ENCODE measurements at places on chromosomes 4 and X. TPM values are rescaled to one million over a fixed set of nuclear protein-coding genes. Genes with fewer than 3 reads are reported as not detected.

PIGA gene
- 6.3 TPM for polyA plus RNA-seq

SLBP gene
- 41.0 TPM for polyA plus RNA-seq

TAF7L gene
- polyA plus RNA-seq, result 0.13 TPM

ITM2A gene
- 104 TPM for polyA plus RNA-seq

F8A3 gene
- polyA plus RNA-seq, result 6.4 TPM

TMPRSS11A gene
- not detected for polyA plus RNA-seq

ARHGAP4 gene
- polyA plus RNA-seq, result 28.4 TPM

PLRG1 gene
- polyA plus RNA-seq, result 43.1 TPM

ADH7 gene
- polyA plus RNA-seq, result not detected

OCRL gene
- polyA plus RNA-seq, result 25.7 TPM

SLC2A9 gene
- 7.6 TPM for polyA plus RNA-seq

OTUD6A gene
- polyA plus RNA-seq, result not detected

MBTPS2 gene
- polyA plus RNA-seq, result 10.5 TPM

CPZ gene
- polyA plus RNA-seq, result 54.1 TPM

JADE3 gene
- 5.8 TPM for polyA plus RNA-seq

STIM2 gene
- polyA plus RNA-seq, result 14.9 TPM

MAOB gene
- polyA plus RNA-seq, result 60.3 TPM

DMD gene
- polyA plus RNA-seq, result 48.8 TPM

TMPRSS11D gene
- not detected for polyA plus RNA-seq

TFDP3 gene
- polyA plus RNA-seq, result not detected

TGIF2LX gene
- not detected for polyA plus RNA-seq

EDA2R gene
- polyA plus RNA-seq, result 0.35 TPM

RLIM gene
- 8.4 TPM for polyA plus RNA-seq

MAGEA10 gene
- not detected for polyA plus RNA-seq

VMA21 gene
- 7.2 TPM for polyA plus RNA-seq

SLC49A3 gene
- 7.9 TPM for polyA plus RNA-seq

ADRA2C gene
- 5.8 TPM for polyA plus RNA-seq

LETM1 gene
- 15.6 TPM for polyA plus RNA-seq

UGT2B10 gene
- polyA plus RNA-seq, result 0.09 TPM

HS3ST1 gene
- polyA plus RNA-seq, result 15.8 TPM

CCDC110 gene
- 2.0 TPM for polyA plus RNA-seq

GABRB1 gene
- polyA plus RNA-seq, result not detected

PPARGC1A gene
- 1.3 TPM for polyA plus RNA-seq

GPR173 gene
- polyA plus RNA-seq, result 1.5 TPM

XAGE1A gene
- polyA plus RNA-seq, result not detected

MAGEB18 gene
- not detected for polyA plus RNA-seq

TRPC5OS gene
- polyA plus RNA-seq, result not detected

GRK4 gene
- 3.1 TPM for polyA plus RNA-seq

MAGEA8 gene
- not detected for polyA plus RNA-seq

FAM13A gene
- 21.9 TPM for polyA plus RNA-seq

PAGE4 gene
- polyA plus RNA-seq, result not detected

CXCL1 gene
- 1.5 TPM for polyA plus RNA-seq

FAM47A gene
- not detected for polyA plus RNA-seq

SSX2 gene
- not detected for polyA plus RNA-seq
